ENCODE measurements at places on chromosomes 5 and 9.

DNA sequence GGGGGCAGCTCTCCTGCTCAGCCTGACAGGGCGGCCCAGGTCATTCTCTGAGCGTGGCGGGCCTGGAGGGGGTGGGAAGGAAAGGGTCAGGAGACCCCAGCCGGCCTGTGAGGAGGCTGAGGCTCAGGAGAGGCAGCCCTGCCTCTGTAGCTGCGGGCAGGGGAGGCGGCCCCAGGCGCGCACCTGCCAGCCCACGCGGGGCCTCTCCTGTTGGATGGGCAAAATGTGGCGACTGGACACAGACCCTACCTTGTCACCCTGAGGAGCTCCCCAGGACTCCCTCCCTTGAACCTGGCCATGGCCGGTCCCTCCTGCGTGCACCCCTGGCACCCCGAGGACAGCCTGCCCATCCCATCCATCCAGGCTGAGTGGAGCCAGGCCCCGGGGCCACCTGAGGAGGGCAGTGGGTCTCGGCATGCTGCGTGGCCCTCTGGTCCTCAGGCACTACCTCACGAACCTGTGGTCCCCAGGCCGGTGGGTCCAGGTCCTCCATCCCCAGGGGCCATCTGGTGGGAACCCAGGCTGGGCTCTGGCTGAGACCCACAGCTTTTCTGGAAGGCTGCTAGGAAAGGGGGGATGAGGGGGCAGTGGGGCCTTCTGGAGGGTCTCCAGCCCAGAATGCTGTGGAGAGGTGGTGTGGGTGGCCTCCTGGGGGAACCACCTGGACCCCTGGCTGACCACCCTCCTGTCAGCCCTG, 15.1 kb upstream of the NRARP start:
- DNase-seq, result no peak

DNA sequence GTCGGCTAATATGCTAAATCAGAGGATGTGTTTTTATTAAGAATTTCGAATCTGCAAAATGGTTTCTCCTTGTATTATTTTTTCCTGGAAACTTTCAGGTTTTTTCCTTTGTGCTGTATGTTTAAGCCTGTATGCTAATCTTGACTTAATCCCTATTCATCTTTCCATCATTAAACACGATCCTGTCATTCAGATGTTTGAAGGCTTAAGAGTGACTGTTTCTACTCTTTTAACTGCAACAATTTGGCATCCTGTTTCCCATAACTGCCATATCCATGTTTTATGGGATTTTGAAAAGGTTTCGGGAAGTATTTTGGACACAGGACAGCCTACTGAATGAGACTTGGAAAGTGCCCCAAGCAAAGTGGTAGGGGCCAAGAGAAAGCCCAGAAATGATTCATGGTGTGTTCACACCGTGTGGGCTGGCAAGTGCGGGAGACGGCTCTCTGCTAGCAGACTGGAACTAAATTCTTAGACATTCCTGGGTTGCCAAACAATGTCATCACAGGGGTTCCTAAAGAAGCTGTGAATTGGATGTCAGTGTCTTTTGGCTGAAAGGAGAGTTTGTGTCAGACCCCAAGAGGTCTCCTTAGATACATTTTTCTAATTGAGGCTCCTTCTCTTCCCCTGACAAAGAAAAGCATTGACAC, 125.4 kb upstream of the ADAMTS16 start:
- DNase-seq, result no peak

GRCh38 chr5:84131372-84131771, 253.3 kb downstream of the EDIL3 start:
- no peak for DNase-seq

GRCh38 chr5:127515693-127516440, 1.6 kb upstream of the PRRC1 start:
- no peak for DNase-seq

DNA sequence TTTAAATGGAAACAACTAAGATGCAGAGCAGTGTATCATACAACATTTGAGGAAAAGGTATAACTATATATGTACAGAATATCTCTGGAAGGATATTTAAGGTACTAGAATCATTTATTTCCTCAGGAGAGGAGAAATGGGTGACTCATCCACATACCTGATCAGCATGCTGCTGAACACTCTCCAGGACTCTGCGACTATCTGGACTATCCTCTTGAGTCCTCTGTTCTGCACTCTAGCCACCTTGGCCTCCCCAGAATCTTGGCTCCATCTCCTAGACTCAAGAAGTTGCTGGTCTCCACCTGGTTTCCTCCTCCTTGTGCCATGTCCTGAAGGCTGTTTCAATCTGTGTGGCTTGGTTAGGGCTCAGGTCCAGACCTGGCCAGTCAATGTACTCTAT, 8.8 kb upstream of the PRDM6 start:
- no peak for DNase-seq

GRCh38 chr9:75064307-75065025, 23.5 kb downstream of the NMRK1 start:
- no peak for DNase-seq

GRCh38 chr5:5183189-5183699, 43.1 kb downstream of the ADAMTS16 start:
- no peak for DNase-seq

DNA sequence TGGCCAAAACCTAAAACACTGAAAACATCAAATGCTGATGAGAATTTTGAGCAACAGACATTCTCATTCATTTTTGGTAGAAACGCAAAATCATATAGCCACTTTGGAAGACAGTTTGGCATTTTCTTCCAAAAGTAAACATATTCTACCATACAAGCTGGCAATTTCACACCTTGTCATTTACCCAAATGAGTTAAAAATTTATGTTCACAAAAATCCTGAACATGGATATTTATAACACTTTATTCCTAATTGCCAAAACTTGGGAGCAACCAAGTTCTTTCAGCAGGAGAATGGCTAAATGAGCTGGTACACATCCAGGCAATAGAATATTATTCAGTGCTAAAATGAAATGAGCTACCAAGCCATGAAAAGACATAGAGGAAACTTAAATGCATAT, 1270.1 kb upstream of the ACO1 start:
- no peak for DNase-seq

GRCh38 chr5:91127456-91128081, 255.5 kb downstream of the ARRDC3 start:
- DNase-seq, result no peak

DNA sequence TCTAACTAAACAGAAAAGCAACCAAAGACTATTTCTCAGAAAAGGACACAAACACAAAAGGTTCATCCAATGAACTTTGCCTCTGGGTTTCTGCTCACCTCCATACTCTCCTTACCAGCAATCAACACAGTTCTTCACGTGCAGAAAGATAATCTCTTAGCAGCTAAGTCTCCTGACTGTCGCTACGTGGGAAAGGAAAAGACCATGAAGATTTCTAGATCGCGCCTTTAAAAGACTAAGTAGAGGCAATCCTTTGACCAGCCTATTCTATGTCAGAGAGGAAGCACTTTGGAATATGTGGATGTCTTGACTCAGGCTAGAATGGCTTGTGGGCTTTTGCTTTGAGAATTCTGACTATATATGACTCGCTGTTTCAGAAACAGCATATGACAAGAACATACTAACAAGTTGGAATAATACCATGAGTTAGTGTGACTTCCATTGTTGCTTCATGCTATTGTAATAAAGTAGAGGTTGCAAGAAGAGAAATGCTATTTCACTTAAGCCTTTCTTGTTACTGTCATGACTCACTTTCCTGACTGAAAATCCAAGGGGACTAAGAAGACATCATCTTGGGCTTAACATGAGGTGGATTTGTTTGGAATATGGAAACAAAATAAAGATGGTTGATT, 339.5 kb upstream of the RFX3 start:
- no peak for DNase-seq

Measured in NCI-H2107 (cell line).